Astrocyte (in vitro differentiated cells and primary cell): ENCODE measurements at places on chromosomes 2 and 18. TPM values are rescaled to one million over a fixed set of nuclear protein-coding genes. Genes with fewer than 3 reads are reported as not detected.

GRCh38 chr2:154331784-154332183 is 366.7 kb upstream of the KCNJ3 start:
- H3K27ac ChIP-seq, result no peak overlapping the region
- DNase-seq, result no peak
- no peaks in the 10 kb centered on the region for H3K27me3 ChIP-seq
- H3K36me3 ChIP-seq, result no peaks in the 10 kb centered on the region
- H3K4me1 ChIP-seq, result no peaks in the 10 kb centered on the region

- H3K4me1 ChIP-seq, result no peaks in the 10 kb centered on the region
- H3K27me3 ChIP-seq, result no peaks in the 10 kb centered on the region
- no peak overlapping the region for H3K4me3 ChIP-seq
Measured at GRCh38 chr2:37039580-37039979, 44.6 kb downstream of the HEATR5B start.

DNA sequence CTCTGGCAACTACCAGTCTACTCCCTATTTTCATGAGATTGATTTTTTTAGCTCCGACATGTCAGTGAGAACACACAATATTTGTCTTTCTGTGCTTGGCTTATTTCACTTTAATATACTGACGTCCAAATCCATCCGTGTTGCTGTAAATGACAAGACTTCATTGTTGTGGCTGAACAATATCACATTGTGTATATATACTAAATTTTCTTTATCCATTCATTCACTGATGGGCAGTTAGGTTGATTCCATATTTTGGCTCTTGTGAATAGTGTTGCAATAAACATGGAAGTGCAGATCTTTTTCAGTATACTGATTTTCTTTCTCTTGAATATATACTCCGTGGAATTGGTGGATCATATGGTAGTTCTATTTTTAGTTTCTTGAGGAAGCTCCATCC is 5.8 kb upstream of the TTC21B start:
- DNase-seq, result no peak
- H3K27me3 ChIP-seq, result no peaks in the 10 kb centered on the region
- no peaks in the 10 kb centered on the region for H3K36me3 ChIP-seq
- H3K4me1 ChIP-seq, result no peaks in the 10 kb centered on the region

- no peaks in the 10 kb centered on the region for H3K36me3 ChIP-seq
- no peaks in the 10 kb centered on the region for H3K27me3 ChIP-seq
- H3K27ac ChIP-seq, result no peak overlapping the region
- no peak for DNase-seq
Measured at GRCh38 chr2:203909974-203910373, 26.6 kb upstream of the ICOS start.

DNA sequence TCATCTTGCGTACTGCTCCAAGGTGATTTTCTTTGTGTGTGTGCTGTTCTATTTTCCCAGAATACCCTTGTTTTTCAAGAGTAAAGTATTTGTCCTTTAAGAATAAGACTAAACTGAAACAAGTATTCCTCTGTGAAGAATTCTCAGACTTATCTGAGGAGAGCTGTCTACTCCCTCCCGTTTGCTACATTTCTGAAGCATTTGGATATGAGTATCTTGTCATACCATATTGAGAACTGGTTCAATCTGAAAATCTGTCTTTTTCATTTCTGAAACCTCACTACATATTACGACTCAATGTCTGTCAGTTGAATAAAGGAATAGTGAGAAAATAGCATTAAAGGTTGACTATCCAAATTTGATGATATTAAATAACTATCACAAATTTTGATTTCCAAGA is 159.4 kb downstream of the PMAIP1 start:
- no peaks in the 10 kb centered on the region for H3K27me3 ChIP-seq
- no peak overlapping the region for H3K4me3 ChIP-seq
- H3K4me1 ChIP-seq, result peaks cover under 1% of the 10 kb centered on the region
- H3K27ac ChIP-seq, result no peak overlapping the region
- no peaks in the 10 kb centered on the region for H3K36me3 ChIP-seq

Gene MEP1B
- total RNA-seq, result not detected in 2 replicates

Gene ALK
- 0.16 and 0.46 TPM in 2 replicates for total RNA-seq
